ENCODE measurements at places on chromosomes 2 and 18.

- DNase-seq = peak; percentile 54
Observed at GRCh38 chr2:28395334-28396061, 2.8 kb downstream of the FOSL2 start.

DNA sequence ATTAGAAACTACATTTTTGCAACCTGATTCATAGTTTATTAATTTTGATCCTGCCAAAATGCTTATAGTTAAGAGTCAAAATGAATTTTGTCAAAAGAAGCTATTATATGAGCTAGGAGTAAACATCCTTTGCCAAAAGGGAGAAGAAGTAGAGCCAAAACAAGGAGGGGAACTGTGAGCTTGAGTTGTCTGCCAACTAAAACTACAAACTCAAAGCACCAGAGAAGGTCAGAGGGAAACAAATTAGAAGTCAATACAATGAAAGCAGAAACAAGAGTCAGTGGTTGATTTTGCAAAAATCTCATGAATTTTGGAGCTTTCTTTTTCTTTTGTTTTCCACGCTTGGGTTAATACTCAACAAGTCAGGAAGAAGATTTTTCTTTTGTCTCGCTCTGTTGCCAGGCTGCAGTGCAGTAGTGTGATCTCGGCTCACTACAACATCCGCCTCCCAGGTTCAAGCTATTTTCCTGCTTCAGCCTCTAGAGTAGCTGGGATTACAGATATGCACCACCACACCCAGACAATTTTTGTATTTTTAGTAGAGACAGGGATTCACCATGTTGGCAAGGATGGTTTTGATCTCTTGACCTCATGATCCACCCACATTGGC, 508.5 kb downstream of the RIT2 start:
- no peak for DNase-seq

- DNase-seq = no peak
Observed at GRCh38 chr18:22214731-22215528, 45.5 kb downstream of the GATA6 start.

GRCh38 chr2:112031473-112032223, 23.4 kb upstream of the TMEM87B start:
- peak; percentile 87 for DNase-seq

GRCh38 chr18:13455960-13456481, 237.5 kb downstream of the LDLRAD4 start:
- DNase-seq = no peak

DNA sequence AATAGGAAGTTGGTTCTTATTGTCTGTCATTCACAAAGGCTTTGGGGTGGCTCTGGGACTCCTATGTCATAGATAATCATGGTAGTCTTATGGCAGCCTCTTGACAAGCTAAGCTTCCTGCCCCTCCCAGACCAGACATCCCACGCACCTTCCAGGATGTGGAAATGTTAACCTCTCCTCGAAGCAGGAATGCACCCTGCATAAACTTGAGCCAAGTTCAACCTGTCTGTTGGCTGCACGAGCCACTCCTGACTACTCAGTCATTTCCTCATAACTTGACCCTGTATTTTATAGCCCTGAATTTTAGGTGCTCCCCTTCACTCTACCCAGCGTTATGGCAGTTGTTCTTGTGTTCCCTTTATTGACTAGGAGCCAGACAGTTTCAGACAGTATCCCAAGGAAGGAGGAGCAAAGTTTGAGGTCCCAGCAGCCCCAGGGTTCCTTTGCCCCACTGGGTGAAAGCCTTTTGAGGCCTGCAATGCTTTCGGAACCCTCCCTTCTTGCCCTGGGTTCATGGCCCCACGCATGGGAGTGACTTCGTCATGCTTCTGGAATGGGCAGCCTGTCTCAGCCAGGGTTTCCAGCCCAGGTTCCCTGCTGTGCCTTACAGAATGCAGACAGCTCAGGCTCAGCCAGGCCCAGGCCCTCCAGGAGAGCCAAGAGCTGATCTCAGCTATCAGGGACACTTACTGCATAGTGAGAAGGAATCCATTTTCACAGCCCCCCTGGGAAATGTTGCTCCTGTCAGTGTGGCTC, 15.6 kb upstream of the INO80C start:
- peak; percentile 22 for DNase-seq

DNA sequence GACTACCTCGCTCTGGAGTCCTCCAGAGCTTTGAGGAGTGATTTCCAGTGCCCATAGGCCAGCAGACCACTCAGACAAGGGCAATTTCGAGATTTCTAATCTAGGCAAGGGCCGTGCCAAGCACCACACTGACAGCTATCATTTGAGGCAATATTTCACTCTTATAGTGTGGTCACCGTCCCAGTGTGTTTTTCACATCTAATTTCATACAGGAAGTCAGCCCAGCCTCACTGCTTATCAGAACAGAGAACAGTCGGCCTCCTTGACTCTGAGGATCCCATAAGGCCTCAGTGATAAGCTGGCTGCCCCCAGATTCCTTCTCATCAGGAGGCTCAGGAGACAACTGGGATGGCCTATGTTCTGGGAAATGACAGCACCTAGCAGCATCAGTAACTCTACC, 581 bp downstream of the CAPN14 start:
- no peak for DNase-seq

GRCh38 chr2:158041400-158041799, 60.3 kb upstream of the UPP2 start:
- no peak for DNase-seq

- no peak for DNase-seq
Observed at GRCh38 chr2:146602383-146602782, 1242.4 kb upstream of the ACVR2A start.

- DNase-seq = no peak
Observed at GRCh38 chr2:181357979-181358378, 99.2 kb upstream of the ITGA4 start.

GRCh38 chr2:205367331-205367935, 314.9 kb upstream of the NRP2 start:
- no peak for DNase-seq

- no peak for DNase-seq
Observed at GRCh38 chr2:25483607-25484266, 142.0 kb upstream of the DNMT3A start.

- no peak for DNase-seq
Observed at GRCh38 chr18:60391571-60392226, 19.1 kb upstream of the MC4R start.

- DNase-seq = no peak
Observed at GRCh38 chr2:165161510-165161909, 42.3 kb downstream of the SCN3A start.

GRCh38 chr2:74142340-74142739, 5.4 kb downstream of the BOLA3 start:
- DNase-seq = peak; percentile 9

- peak; percentile 61 for DNase-seq
Observed at GRCh38 chr18:63553081-63553480, 10.9 kb downstream of the SERPINB12 start.

DNA sequence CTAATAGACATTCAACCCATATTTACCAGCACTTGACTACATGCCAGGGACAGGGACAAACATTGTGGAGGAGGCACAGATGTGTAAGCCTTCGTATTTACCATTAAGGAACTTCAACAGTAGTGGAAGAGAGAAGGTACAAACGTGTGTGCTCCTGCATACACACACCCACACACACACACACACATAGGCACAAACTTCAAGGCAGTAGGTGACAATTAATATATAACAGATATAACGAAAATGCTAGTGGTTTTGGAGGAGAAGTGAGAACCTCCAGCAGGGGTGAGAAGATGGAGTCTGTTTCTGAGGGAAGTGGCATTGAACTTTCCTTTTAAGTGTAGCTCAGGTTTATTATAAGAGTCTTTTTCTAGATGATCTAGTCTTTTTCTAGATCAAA, 231.1 kb downstream of the SETBP1 start:
- DNase-seq = no peak

DNA sequence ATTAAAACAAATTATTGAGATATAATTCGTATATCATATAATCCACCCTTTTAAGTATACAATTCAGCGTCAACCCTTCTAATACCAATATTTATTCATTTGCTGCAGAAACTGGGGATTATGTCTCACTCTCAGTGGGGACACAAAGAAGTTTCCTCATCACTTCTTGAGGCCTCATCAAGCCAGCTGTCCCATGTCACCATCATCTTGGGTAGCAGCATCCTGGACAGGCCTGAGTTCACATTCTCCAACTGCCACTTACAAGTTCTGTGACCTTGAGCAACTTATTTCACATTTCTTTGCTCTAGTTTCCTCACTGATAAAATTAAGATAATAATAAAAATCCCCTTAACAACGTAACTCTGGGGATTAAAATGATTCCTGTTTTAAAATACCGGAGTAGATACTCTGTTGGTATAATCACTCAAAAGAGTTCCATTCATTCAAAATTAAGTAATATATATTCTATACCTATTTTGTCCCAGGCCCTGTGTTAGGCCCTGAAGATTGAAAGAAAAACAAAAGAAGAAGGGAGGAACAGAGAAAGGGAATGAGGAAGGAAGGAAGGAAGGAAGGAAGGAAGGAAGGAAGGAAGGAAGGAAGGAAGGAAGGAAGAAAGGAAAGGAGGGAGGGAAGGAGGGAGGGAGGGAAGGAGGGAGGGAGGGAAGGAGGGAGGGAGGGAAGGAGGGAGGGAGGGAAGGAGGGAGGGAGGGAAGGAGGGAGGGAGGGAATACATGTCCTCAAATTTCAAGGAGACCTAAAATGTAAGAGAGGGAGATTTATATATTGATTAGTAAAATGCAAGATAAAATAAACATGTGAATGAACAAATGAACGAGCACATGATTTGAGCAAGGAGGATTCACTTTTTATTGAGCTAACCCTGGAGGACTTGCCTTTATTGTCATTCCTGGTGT, 42.4 kb downstream of the NCKAP5 start:
- DNase-seq = no peak

DNA sequence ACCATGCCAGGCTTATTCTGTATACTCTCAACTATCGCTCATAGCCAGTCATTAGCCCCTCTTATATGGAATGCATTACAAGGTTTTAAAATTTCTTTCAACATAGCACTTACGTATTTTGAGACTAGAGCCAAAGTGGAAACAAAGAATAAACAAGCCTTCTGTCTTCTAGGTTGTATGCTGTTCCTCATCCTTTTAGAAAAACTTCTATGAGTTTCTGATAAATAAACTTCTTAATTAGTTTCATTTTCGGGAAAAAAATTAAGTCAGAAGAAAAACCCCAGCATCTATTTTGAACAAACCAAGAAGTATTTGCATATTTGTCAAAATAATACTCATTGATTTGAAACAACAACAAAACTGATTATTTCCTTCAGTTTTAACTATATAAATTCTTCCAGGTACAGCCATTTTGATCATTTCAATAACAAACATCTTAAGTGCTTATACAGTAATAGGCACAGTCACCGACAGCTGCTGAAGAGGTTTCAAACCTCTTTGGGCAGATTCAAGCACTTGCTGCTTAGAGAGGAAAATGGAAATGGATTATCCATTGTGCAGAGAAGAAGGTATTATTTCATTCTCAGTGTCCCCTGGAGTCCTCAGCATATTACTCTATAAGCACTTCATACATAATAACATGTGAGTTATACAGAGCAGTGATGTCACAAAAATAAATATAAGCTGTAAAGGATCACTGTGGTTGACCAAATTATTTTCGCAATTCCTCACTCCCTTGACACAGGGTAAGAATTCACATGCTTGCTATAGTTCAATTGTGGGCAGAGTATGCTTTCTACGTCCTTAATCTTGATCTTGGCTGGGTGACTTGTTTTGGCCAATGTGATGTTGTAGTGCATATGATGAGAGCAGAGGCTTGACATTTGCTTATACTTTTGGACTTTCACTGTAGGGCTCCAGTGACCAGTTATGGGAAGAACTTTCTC, 833.8 kb downstream of the TRIB2 start:
- DNase-seq = no peak

DNA sequence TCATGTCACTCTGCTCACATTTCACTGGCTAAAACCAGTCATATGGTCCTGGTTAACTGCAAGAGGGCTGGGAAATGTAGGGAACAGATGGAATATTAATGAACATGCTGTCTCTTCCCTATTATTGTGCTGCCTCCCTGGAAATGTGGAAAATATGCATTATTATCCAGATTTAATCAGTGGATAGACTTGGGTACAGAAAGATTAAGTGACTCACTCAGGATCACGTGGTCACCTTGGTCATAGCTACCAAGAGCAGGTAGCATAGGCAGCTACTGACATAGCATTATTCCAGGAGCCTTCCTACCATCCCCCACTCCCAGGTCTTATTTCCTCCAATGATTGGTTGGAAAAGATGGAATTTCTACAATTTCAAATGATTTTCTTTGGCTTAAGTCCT, 141.1 kb downstream of the HRH4 start:
- DNase-seq = peak; percentile 69

DNA sequence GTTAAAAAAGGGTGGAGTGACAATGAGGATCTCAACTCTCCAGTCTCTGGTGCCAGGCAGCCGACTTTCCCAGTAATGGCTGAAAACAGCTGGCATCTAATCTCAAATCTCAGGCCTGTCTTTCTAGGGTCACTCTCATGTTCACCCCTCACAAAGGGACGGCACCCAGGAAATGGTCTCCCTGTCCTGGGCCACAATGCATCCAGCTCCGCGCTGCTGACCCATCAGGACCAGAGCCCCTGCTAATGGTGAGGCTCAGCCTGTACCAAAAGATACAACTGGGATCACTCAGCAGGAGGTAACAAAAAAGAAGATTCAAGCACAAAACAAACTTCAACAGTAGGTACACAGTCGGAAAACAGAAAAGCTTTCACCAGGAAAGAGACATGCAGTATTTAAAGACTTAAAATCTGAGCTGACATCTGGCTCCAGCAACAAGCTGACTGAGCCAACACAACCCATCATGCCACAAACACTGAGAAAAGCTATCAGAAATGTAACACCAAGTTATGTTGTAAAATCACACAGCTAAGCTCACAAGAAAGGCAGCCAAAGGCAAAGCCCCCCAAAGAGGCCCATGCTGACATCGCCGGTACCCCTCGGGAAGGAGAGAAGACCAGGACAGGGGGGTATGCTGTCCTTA, 13.6 kb upstream of the KIDINS220 start:
- no peak for DNase-seq

DNA sequence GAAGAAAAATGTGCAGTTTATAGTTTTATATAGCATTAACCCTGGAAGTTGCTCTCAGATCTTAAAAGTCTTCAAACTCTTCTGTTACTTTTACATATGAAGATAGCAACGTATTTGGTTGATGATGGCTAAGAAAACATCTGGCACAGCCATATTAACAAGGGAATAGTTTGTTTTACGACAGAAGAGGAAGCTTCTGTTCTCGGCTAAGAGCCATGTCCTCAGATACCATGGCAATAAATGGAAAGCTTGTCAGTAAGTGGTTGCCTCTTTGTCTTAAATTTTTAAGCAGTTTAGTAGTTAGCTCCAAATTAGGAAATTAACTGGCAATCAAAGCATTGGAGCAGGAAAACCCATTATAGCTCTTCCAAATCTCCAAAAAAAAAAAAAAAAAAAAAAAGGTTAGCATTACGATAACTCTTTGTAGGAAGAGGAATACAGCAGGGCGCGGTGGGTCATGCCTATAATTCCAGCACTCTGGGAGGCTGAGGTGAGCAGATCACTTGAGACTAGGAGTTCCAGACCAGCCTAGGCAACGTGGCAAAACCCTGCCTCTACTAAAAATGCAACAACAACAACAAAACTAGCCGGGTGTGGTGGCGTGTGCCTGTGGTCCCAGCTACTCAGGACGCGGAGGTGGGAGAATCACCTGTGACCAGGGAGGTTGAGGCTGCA, 4.5 kb upstream of the STON1 start:
- no peak for DNase-seq
